Sciatic nerve (tissue), 2 donors: ENCODE measurements at places on chromosomes 7 and 10.

GRCh38 chr7:6446838-6447580 lies 745 bp downstream of the DAGLB start:
- DNase-seq = peak; percentile 86

DNA sequence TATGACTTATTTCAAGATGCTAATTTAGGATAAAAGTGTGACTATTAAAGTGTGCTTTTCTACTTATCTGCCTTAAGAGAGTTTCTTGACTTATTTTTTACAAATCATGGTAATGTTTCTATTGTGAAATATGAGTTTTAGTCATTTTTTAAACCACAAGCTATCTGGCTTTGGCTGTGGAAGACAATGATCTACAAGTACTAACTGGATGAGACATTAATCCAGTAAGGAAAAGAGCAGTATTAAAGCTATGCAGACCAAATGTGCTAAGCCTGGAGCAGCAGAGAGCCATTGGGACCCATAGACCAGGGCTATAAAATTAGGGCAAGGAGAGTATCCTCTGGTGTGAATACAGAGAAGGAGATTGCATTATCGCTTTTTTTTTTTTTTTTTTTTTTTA lies 92.4 kb downstream of the SEMA3A start:
- DNase-seq = no peak

- no peak for DNase-seq
Measured at GRCh38 chr7:99844328-99844727, 16.5 kb downstream of the CYP3A43 start.

DNA sequence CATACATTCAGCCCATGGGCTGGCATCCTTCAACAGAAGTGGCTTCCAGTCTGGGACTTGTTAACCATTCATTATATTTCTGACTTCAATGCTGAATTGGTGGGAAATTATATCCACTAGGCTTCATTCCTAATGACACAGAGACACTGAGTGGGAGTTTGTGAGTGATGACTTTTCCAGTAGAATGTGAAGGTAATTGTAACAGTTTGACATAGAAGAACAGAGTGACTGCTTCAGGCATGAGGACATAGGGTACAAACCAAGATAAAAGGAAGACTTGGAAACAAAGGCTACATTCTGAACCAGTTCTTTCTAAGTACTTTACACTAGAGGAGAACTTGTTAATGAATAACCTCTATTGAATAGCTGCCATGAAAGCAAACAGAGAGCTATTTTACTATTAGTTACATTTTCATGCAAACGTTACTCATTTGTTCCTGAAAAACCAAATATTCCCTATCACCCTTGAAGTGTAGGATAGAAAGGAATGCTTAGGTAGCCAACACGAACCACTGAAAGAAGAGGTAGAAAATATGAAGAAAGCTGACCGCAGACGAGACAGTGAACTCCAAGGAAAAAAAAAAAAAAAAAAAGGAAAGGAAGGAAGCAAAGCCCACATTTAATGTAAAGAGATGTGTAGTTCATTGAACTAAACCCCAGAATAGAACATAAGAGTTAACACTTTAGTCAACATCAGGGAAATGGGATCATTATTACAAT lies 237.0 kb upstream of the SEMA3C start:
- DNase-seq = no peak

DNA sequence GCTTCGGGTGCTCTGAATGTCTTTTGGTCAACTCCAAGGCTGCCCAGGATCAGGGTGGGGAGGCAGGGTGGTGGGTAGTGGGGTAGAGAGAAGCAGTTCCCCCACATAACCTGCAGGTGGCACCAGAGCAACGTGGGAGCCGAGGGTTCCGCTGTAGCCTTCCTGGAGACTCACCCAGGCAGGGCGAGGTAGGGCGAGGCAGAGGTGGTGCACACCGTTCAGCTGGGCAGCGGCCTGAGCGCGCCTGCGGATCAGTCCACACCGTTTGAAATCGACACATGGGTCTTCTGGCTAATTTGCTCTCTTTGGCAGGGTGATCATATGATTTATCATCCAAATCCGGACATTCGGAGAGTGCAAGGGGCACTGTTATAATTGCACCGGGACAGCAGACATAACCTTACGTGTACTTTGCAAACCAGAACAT lies 41.4 kb upstream of the MAP3K8 start:
- peak; percentile 85 for DNase-seq

GRCh38 chr7:22429386-22429785 lies 70.6 kb downstream of the STEAP1B start:
- DNase-seq = no peak

GRCh38 chr10:52551046-52551445 lies 221.5 kb downstream of the MBL2 start:
- DNase-seq = no peak

DNA sequence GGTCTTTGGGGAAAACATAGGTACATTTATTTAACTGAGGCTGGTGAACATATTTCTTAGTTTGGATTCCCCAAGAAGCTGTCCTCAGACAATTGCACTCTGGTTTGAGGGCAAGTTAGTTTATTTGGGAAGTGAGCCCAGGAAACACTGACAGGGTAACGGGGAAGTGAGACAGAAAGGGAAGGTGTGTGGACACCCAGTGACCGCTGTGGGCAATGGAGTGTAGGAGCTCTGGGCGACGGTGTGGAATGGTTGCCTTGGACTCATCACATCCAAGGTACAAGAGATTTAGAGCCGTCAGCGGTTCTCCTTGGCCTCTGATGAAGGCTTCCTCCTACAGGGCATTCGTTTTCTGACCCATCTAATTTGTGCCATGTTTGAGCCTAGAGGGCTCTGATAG lies 7.1 kb downstream of the MRC1 start:
- no peak for DNase-seq

GRCh38 chr10:59807629-59808620 lies 54.7 kb upstream of the MRLN start:
- DNase-seq = no peak

GRCh38 chr10:72259491-72260238 lies 14.1 kb upstream of the DDIT4 start:
- DNase-seq = no peak

DNA sequence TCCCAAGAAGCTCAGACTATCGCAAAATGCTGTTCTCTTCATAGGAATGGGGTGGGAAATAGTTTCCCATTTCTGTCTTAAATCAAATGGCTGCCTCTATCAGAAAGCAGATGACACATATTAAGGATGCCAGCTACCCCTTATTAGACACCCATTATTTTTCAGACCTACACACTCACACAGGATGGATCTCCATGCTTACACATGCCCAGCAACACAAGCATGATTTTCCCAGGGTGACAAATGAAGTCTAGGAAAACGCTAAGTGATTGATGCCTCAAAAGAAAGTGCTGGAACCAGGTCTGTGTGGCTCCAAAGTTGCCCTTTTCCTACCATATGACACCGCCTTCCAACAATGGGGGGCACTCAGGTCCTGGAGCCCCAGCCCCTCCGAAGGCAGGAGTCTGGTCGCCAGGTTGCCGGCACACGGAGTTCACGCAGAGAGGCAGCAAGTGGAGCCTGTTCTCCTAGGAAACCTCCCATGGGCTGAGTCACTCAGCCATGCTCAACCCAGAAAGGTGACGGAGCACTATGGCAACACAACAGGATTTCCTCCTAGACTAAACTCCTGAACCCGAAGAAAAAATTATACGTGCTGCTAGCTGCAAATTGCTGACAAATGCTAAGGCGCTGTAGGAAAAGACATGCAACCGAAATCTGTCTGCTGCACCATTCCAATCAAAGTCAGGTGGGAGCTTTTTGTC lies 19.8 kb downstream of the VOPP1 start:
- DNase-seq = no peak

DNA sequence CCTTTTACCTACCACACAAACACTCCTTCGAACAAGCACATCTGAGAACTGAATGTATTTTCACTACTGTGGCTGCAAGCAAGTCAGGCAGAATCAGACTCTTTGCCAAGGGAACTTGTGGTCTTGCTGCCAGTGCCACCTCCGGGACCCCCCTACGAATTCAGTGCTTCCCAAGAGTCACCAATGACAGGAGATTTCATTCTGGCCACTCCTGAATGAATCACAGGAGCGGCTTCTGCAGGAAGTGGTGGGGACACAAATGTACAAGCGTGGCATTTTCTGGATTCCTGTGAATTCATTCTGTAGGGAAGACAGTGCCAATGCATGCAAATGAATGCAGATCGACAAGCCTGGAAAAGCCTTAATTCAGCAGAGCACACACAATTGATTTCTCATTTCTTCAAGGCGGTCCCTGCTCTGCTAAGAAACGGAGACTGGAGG lies 161.2 kb downstream of the CAMK1D start:
- no peak for DNase-seq

DNA sequence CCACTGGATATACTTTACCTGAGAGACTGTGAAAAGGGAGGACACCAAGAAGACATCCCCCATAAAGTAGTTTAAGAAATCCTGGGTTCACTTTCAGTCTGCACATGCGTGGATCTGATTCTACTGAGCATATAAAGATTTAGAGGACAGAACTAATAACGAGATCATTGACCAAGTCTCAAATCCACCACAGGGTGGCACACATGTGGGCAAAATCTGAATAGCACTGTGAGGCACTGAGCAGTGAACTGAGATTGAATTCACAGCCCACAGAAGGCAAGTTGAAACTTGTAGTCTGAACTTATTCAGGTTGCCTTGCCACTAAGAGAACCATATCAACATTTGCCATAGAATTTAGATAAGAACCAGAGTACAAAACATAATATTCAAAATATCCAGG lies 818.6 kb downstream of the GRID1 start:
- DNase-seq = no peak

DNA sequence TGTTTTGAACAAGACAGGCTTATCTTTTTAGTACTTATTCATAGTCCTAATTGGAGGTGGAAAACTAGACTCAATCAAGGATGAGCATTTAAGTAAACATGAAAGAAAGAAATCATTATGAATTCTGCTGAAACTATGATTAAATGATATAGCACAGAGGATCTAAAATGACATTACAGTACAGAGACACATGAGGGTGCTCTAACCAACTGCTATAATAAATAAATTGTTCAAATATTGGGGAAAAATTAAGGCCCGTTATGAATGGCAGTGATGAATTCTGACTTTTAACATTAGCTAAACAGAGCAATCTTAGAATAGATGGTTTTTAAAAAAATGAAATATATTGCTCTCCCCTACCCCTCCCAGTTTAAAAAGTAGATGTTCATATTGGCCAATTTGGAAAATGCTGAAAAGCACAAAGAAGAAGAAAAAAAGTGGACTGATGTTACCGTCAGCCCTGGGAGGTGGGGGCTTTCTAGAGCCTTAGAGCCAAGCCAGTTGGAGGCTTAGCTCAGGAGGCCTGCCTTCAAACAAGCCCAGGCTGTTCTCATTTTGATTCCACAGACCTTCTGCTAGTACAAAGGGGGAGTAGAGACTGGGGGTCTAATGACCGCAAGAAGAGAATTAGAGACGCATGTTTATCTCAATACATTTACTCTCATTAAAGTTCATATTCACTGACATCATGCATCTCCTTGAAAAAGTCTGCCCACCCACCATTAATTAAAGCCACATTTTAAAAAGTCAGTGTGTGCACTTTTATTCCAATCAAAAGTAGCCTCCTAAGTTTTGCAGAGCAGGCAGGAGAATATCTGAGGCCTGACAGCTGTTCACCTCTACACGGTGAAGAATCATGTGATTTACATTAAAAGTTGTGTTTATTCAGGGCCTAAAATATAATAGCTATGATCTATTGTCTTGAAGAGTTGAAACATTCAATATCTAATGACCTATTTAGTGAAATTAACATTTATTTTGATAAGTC lies 10.0 kb downstream of the WNT2 start:
- no peak for DNase-seq

- peak; percentile 38 for DNase-seq
Measured at GRCh38 chr7:154858836-154859537, 143.9 kb downstream of the PAXIP1 start.

DNA sequence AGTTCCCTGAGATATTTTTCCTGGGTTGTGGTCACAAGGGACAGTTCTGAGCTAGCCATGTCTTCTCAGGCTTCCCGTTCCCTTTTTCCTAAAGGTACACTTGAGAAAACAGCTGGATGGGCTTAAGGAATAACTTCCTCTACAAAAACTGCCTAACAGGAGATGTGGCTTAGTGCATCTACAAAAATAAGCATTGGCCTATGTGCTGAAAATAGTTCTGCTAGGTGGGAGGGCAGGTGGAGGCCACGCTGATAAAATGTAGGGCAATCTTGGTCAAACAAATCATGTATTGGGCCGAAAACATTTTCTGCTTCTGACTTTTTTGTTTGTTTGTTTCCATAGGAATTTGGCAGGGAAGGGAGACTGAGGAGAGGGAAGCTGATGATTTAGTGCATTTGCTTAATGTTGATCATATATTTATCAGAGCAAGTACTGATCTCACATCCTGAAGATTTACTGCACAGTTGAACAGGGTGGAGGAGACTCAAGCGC lies 409.4 kb upstream of the FZD8 start:
- no peak for DNase-seq

DNA sequence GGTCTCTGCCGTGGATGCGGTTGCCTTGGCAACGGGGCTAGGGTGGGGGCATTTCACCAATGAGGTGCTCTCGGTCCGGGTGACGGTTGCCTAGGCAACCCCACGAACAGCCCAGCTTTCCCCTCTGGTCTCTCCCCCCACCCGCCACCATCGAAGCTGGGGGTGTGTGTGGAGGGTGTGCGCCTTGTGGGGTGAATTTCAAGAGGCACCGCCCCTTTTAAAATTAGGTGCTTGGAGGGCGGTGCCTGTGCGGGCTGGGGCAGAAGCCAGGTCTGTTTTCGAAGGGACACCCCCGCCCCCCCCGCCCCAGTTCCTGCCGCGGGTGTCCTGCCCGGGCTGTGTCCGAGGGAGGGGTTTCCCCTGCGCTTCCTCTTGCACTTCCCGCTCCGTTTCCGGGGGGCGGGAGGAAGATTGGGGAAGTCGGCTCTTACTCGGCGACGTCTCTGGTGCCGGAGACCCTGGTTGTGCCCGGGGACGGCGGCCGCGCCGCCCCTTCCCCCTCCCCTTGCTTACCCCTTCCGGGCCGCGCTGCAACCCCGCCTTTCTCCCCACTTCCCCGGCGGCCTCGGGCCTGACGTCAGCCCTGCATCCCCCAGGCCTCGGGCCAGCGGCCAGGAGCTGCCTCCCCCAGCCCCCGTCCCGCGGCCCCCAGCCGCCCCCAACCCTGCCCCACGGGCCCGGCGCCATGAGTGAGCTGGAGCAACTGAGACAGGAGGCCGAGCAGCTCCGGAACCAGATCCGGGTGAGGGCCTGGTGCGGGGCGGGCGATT lies 2.2 kb downstream of the GNB2 start:
- peak; percentile 91 for DNase-seq

DNA sequence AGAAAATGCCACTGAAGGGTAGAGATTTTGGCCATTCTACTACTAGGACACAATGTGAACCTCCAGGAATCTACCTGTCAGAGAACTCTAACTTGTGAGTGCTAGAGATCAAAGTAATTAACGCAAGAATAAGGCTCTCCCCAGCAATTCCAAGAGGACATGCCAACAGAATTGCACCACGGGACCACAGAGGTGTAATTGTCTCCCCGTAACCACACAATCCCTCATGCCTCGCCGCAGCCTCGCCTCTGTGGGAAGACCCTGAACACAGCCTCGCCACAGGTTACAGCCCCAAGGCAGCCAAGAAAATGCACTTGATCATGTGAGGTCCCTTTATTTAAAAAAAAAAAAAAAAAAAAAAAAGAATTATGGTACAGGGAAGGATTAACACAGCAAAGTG lies 29.5 kb downstream of the CDCA7L start:
- no peak for DNase-seq

DNA sequence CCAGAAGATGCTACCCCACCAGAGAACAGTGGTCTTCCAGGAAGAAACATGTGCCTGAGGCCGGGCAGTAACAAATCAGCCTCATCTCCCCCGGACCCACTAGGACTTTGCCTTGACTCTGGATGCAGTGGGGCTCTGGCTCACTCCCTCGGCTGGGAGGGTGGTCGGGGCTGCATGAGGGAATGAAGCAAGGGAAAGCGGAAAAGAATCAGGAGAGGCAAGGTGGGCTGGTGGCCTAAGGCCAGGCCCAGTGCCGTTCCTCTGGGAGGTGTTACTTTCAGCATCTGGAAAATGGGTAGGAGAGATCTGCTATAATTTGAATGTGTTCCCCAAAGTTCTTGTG lies 51.8 kb downstream of the CLEC2L start:
- no peak for DNase-seq
